Upper lobe of right lung (tissue), 1 donor: ENCODE measurements at places on chromosomes 11 and 22. TPM values are rescaled to one million over a fixed set of nuclear protein-coding genes. Genes with fewer than 3 reads are reported as not detected.

The RBM14 gene
- total RNA-seq: 63.3 TPM

The RAG2 gene
- not detected for total RNA-seq

The EMID1 gene
- 15.2 TPM for total RNA-seq

The SLC22A12 gene
- not detected for total RNA-seq

The UCP3 gene
- 2.6 TPM for total RNA-seq

The APOL1 gene
- total RNA-seq: 92.8 TPM

The CD3D gene
- 8.5 TPM for total RNA-seq

The GLYAT gene
- total RNA-seq: not detected

The CNTF gene
- total RNA-seq: 1.2 TPM

The GAL3ST3 gene
- not detected for total RNA-seq

The ADORA2A gene
- 17.2 TPM for total RNA-seq

- DNase-seq: peak; percentile 71
- peak overlapping the region; percentile 47 for H3K4me3 ChIP-seq
- no peaks in the 10 kb centered on the region for H3K36me3 ChIP-seq
- peaks cover 15% of the 10 kb centered on the region for H3K27me3 ChIP-seq
- peaks cover 16% of the 10 kb centered on the region for H3K4me1 ChIP-seq
These were observed 144.6 kb downstream of the NECTIN1 start for GRCh38 chr11:119584193-119585042.

GRCh38 chr11:70931430-70931829 is 320.9 kb downstream of the SHANK2 start:
- no peaks in the 10 kb centered on the region for H3K36me3 ChIP-seq
- H3K27me3 ChIP-seq: no peaks in the 10 kb centered on the region
- H3K4me1 ChIP-seq: no peaks in the 10 kb centered on the region
- H3K4me3 ChIP-seq: no peak overlapping the region

DNA sequence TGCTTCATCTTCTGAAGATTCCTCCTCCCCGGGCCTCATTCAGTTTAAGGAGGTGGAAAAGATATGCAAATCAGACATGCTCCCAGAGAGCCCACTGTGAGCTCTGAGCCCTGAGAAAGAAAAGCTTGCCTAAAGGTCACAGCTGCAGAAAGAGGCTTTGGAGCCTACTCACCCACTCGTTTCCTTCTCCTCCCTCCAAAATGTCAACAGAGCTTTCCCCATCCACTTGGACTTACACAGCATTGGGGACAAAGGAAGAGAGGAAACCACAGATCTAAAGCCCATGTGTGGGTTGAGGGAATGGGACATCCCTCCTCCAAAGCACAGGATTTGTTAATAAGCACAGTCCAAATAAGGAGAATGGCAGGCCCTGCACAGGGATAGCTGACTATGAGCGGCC is 158.4 kb downstream of the ETS1 start:
- no peak for DNase-seq
- no peak overlapping the region for H3K27ac ChIP-seq
- H3K36me3 ChIP-seq: no peaks in the 10 kb centered on the region
- no peaks in the 10 kb centered on the region for H3K27me3 ChIP-seq
- H3K4me1 ChIP-seq: peaks cover 5% of the 10 kb centered on the region

DNA sequence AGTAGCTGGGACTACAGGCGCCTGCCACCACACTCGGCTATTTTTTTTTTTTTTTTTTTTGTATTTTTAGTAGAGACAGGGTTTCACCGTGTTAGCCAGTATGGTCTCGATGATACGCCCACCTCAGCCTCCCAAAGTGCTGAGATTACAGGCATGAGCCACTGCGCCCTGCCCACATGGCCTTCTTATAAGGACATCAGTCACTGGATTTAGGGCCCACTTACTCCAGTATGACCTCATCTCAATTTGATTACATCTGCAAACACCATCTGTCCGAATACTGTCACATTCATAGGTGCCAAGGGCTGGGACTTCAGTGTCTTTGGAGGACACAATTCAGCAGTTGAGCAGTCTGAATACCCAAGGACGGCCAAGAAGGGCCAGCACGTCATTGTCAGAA is 8.2 kb upstream of the PRR5 start:
- H3K4me3 ChIP-seq: no peak overlapping the region
- DNase-seq: no peak
- H3K27me3 ChIP-seq: no peaks in the 10 kb centered on the region
- no peak overlapping the region for H3K27ac ChIP-seq

GRCh38 chr11:87602776-87603175 is 565.0 kb downstream of the TMEM135 start:
- H3K4me3 ChIP-seq: no peak overlapping the region
- H3K27ac ChIP-seq: no peak overlapping the region
- no peaks in the 10 kb centered on the region for H3K27me3 ChIP-seq

DNA sequence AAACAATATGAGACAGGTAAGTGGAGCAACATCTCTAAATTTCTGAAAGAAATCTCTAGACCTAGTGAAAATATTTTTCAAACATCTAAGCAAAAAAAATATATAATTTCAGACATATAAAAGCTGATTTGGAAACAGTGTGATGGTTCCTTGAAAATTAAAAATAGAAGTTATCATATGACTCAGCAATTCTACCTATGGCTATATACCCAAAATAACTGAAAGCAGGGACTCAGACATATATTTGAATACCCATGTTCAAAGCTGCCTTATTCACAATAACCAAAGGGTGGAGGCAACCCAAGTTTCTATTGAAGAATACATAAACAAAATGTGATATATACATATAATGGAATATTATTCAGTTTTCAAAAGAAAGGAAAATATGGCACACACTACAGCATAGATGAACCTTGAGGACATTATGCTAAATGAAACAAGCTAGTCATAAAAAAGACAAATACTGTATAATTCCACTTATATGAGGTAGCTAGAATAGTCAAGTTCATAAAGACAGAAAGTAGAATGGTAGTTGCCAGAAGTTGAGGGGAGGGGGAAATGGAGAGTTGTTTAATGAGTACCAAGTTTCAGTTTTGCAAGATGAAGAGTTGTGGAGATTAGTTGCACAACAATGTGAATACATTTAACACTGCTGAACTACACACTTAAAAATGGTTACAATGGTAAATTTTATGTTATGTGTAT is 300.4 kb downstream of the TTC28 start:
- H3K27ac ChIP-seq: no peak overlapping the region
- peaks cover 31% of the 10 kb centered on the region for H3K4me1 ChIP-seq
- H3K27me3 ChIP-seq: no peaks in the 10 kb centered on the region
- no peak overlapping the region for H3K4me3 ChIP-seq
- DNase-seq: no peak
- H3K36me3 ChIP-seq: no peaks in the 10 kb centered on the region

- H3K36me3 ChIP-seq: peaks cover 11% of the 10 kb centered on the region
- H3K27me3 ChIP-seq: no peaks in the 10 kb centered on the region
- H3K4me3 ChIP-seq: no peak overlapping the region
- H3K27ac ChIP-seq: no peak overlapping the region
- H3K4me1 ChIP-seq: peaks cover 34% of the 10 kb centered on the region
- DNase-seq: no peak
These were observed 658 bp downstream of the STIP1 start for GRCh38 chr11:64186492-64187165.

- peaks cover 7% of the 10 kb centered on the region for H3K27me3 ChIP-seq
- no peak within 1 kb of the TSS for H3K27ac ChIP-seq
- H3K36me3 ChIP-seq: no peaks in the 10 kb centered on the region
- DNase-seq: no peak
- no peaks in the 10 kb centered on the region for H3K4me1 ChIP-seq
- H3K4me3 ChIP-seq: peak within 1 kb of the TSS; percentile 51
These were observed at the start of gene SCUBE2 for GRCh38 chr11:9091044-9091922. SCUBE2 (minus strand) TSS chr11:9091599; CDS start chr11:9091528, 71 bp downstream.

- peaks cover 6% of the 10 kb centered on the region for H3K4me1 ChIP-seq
- H3K36me3 ChIP-seq: no peaks in the 10 kb centered on the region
- no peak for DNase-seq
These were observed 3.2 kb downstream of the CD6 start for GRCh38 chr11:60974726-60975125.

DNA sequence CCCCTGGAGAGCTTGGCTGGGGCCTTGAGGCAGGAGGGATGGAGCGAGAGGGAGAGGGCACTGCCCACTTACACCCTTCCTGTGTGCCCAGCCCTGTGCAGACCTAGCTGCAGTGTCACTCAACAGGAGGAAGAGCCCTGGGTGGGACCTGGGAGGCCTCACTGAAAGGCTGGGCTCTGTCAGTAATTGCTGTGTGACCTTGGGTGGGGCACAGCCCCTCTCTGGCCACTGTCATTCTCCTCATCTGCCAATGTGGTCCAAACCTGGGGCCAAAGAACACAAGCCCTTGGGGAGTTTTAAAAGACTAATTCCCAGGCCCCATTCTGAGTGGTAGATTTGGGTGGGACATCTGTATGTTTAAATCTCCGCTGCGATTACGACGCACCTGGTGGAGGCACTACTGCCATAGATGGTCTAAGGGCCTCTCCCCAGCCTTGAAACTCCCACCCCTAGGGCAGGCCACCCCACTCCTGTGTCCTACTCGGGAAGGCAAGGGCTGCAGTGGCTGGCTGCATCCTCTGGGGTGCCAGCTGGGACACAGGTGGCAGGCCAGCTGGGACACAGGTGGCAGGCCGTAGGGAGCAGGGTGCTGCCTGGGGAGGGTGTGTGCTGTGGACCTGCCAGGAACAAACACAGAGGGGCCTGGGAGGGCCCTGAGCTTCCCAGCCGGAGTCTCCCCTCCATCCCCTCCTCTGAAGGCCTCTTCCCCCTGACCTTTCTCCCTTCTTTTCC is 12.3 kb upstream of the SOX10 start:
- DNase-seq: no peak
- H3K4me3 ChIP-seq: no peak overlapping the region
- no peaks in the 10 kb centered on the region for H3K27me3 ChIP-seq
- H3K27ac ChIP-seq: no peak overlapping the region
- no peaks in the 10 kb centered on the region for H3K36me3 ChIP-seq

DNA sequence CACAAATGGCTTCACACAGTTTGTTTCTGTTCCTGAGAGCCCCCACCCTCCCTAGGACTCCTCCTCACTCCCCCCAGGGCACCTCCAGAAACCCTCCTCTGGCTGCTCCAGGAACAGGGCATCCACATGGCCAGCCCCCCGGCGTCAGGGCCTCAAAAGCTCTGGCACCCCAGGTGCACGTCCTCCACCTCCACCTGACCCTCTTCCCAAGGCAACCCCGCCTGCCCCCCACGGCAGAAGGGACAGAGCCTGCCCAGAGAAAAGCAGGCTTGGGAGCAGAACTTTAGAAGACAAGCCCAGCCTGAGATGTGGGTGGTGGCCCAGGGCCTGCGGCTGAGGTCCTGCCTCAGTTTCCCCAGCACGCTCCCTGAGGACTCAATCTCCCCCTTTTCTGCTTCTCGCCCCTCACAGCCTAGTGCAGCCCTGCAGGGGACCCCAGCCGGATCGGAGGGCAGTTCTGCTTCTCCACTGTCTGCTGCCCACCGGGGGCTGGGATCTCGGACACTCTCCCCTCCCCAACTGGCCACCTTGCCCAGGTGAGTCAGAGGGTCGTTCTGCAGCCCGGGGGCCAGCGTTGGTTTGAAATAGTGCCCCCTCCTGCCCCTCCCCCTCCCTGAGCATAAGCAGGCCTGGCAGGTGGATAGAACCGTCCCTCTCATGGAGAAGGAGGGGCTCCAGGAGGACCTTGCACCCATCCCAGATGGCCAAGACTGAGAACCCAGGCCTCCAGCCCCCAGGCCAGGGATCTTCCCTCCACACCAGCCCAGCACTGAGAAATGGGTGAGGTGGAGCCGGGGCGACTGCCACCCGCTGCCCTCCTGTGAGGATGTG is 2.4 kb upstream of the TRABD start:
- no peaks in the 10 kb centered on the region for H3K36me3 ChIP-seq
- no peak overlapping the region for H3K27ac ChIP-seq
- H3K4me3 ChIP-seq: no peak overlapping the region
- no peaks in the 10 kb centered on the region for H3K27me3 ChIP-seq

- no peaks in the 10 kb centered on the region for H3K36me3 ChIP-seq
- H3K27ac ChIP-seq: no peak overlapping the region
- H3K4me3 ChIP-seq: no peak overlapping the region
- no peak for DNase-seq
- H3K27me3 ChIP-seq: no peaks in the 10 kb centered on the region
- H3K4me1 ChIP-seq: no peaks in the 10 kb centered on the region
These were observed 265.8 kb upstream of the POU2AF2 start for GRCh38 chr11:110979696-110980095.

- H3K27me3 ChIP-seq: no peaks in the 10 kb centered on the region
- no peak for DNase-seq
These were observed 1129.3 kb upstream of the RAG2 start for GRCh38 chr11:37727371-37727770.

GRCh38 chr22:33921525-33922348 is 1.5 kb upstream of the LARGE1 start:
- no peaks in the 10 kb centered on the region for H3K27me3 ChIP-seq
- H3K27ac ChIP-seq: peak overlapping the region; percentile 49
- peaks cover 16% of the 10 kb centered on the region for H3K4me1 ChIP-seq
- peak; percentile 77 for DNase-seq
- H3K4me3 ChIP-seq: peak overlapping the region; percentile 65

DNA sequence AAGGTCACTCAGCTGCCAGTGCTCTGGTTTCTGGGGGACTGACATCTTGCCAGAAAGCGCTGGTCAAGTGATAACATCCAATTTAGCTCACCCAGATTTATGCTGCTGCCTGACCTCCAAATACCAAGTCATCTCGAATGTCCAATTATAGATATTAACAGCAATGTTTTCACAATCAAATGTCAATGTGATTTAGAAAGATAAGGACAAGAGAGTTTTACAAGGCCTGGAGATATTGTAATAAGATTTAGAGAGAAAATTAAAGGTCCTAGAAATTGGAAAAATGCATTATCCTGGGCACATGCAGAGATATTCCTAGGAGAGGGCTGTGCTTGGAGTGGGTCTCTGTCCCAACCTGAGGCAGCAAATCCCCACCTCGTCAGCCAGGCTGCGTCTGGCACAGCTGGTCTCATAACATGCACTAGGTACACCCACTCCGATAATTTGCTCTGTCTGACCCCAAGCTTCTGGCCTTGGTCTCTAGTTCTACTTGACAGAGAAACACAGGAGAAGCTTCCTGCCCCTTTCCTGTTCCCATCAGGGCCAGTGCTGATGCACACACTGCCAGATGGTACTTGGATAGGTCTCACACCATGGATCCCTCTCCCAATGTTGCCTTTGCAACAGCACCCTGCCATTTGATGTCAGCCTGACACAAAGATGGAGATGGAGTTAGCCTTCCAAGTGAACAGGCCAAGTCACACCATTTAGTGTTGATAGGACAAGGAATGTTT is 28.6 kb downstream of the USH1C start:
- H3K27me3 ChIP-seq: no peaks in the 10 kb centered on the region
- H3K4me1 ChIP-seq: no peaks in the 10 kb centered on the region
- no peak overlapping the region for H3K27ac ChIP-seq
- no peak for DNase-seq
- no peaks in the 10 kb centered on the region for H3K36me3 ChIP-seq
- H3K4me3 ChIP-seq: no peak overlapping the region
